ENCODE measurements at places on chromosomes 2 and 18. TPM values are rescaled to one million over a fixed set of nuclear protein-coding genes. Genes with fewer than 3 reads are reported as not detected.

DNA sequence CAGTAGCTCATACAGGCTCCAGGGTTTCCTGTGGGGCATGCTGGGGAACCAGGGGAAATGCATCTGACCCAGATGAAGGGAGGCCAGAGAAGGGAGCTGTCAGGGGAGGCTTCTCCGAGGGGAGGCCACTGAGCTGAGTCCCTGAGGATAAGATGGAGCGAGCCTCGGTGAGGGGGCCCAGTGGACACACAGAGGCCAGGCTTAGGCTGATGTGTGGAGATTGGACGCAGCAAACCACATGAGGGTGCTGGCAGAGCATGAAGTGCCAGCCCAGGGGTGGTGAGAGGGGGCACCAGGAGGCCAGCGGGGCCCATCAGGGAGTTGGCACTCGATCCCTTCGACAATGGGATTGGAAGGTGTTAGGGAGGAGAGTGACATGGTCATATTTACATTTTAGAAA is 235.0 kb downstream of the KLHL29 start:
- DNase-seq = no peak

Gene CACNB4
- 11.4 TPM for total RNA-seq

GRCh38 chr2:43085929-43086328 is 140.5 kb downstream of the ZFP36L2 start:
- DNase-seq = no peak

Gene WNT6
- 23.3 TPM for total RNA-seq

DNA sequence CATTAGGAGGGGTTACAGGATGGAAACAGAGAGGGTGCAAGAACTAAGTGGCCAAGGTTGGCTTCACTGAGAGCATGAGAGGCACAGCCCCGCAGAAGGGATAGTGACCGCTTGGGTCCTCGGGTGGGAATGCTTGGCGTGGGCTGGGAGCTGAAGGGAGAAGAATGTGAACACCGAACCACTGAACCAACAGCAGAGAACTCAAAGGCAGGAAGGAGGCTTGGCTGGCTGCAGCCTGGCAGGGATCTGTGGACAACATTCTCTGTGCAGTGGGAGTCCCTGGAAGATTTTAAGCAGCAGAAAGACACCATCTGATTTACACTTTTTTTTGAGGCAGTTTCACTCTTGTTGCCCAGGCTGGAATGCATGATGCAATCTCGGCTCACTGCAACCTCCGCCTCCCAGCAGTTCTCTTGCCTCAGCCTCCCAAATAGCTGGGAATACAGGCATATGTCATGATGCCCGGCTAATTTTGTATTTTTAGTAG is 33.9 kb downstream of the SOWAHC start:
- no peak for DNase-seq

Gene VWC2L
- total RNA-seq = not detected

- DNase-seq = no peak
Observed at GRCh38 chr2:196957881-196958525, 31.5 kb upstream of the PGAP1 start.

GRCh38 chr2:44715671-44716081 is 225.8 kb upstream of the SIX3 start:
- no peak for DNase-seq

GRCh38 chr2:37782155-37782673 is 110.8 kb upstream of the CDC42EP3 start:
- no peak for DNase-seq

Data from sciatic nerve (tissue), 2 donors.